ENCODE measurements at places on chromosomes 12 and 14. TPM values are rescaled to one million over a fixed set of nuclear protein-coding genes. Genes with fewer than 3 reads are reported as not detected.

The DTX3 gene
- 10.7 TPM for total RNA-seq

The TEX22 gene
- total RNA-seq = not detected

The RERGL gene
- total RNA-seq = not detected

The GNG2 gene
- 81.7 TPM for total RNA-seq

The PCED1B gene
- total RNA-seq = 4.2 TPM

The BDKRB2 gene
- 15.9 TPM for total RNA-seq

The RNASE7 gene
- not detected for total RNA-seq

DNA sequence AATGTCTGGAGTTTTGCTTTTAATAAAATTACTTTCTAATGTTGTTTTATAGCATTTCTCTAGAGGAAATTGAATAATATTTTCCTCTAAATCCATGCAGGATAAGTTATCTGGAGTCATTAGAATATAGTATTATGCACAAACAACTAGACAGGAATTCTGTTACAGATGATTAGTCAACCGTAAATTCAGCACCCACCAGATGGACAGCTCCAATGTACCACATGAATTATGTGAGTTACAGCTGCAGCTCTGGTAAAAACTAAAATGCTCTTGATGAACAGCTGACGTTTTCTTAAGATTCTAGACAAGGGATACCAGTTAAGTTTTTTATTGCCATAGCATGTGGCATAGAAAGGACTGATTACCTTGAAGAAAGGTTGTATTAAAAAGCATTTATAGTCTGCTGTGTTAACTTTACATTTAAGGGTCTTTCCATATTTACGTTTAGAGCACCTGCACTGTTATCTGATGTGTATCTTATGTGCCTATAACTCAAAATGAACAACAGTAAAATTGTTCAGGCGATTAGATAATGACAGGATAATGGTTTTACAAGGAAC lies 321.4 kb upstream of the LRFN5 start:
- peak; percentile 6 for DNase-seq

- no peak for DNase-seq
These were observed 66.9 kb upstream of the PCED1B start for GRCh38 chr12:47012552-47012951.

- DNase-seq = peak; percentile 31
These were observed 33.5 kb downstream of the SLC6A12 start for GRCh38 chr12:180445-180844.

- peak; percentile 43 for DNase-seq
These were observed 3.8 kb downstream of the ENDOU start for GRCh38 chr12:47721431-47721973.

DNA sequence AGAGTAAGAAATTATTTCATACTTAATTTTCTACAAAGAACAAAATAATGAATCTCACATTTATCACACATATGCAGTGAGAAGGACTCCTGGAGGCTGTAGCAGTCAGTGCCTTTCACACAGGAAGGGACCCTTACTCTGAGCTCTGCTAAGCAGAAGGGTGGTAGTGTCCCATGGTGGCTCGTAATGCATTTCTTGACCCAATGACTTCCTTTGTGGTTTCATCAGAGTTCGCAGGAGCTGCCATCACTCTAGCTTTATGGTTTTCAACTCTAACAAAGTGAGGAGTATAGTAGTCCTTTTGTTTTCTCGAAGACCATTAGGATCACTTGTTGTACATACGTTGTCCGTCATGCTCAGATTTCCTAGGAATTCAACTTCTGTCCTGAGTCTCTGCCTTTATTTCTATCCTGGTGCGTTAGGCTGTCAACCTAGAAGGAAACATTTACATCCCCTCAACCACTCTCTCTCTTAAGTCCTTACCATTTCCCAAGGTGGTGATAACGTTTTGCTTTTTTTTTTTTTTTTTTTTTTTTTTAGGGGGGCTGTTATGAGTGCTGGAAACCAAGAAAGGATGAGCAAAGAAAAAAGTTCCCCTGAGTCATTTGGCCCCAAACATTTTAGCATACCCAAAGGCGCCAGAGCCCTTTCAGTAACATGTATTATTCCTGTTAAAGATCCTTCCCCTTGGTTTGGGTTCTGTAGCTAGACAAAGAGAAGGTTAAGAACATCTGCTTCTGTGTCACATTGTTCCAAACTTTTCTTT lies 37.2 kb downstream of the GABARAPL1 start:
- no peak for DNase-seq

- no peak for DNase-seq
These were observed 34.1 kb downstream of the ACADS start for GRCh38 chr12:120759591-120760348.

- no peak for DNase-seq
These were observed 225.3 kb upstream of the ATP2B1 start for GRCh38 chr12:89933911-89934310.

DNA sequence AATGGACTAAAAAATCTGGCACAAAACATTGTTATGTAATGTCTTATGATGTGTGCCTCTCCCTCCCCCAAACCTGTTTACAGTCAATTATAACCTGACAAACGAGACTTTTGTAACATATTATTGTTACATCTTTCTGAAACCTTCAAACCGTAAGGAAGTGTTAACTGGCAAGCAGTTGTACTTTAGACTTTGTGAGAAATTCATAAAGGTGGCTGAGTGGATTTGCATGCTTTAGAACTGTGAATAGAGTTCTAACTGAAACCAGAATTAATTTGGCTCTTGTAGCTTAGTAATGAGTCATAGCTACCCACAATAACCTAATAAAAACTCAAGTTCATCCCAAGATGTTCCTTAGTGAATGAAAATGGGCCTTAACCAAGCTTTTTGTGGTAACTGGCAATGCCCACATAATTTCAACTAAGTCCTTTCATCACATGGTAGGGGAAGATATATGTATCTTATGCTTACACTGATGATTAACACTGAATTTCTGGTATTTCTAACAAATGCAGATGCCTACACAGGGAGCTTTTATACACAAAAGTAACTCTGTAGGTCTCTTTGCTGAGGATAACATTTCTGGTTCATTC lies 29.7 kb downstream of the RAD9B start:
- DNase-seq = peak; percentile 72
